ENCODE measurements at places on chromosomes 16 and 17.

- no peak for DNase-seq
These were observed 32.5 kb downstream of the RANBP10 start for GRCh38 chr16:67773569-67774456.

DNA sequence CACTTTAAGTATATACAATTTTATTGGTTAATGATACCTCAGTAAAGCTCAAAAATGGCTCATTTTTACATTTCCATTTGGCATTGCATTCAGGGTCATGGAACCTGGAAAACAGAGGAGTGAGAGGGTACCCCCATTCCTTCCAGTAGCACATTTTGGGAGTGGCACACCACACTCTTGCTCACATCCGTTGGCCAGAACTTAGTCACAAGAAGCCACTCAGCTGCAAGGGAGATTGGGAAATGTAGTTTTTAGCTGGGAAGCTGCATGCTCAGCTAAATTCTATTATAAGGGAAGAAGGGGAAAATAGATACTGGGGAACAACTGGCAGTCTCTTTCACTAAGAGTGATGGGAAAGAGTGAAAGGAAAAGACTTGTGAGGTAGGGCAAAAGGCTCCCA, 102.5 kb upstream of the TMEM97 start:
- no peak for DNase-seq

DNA sequence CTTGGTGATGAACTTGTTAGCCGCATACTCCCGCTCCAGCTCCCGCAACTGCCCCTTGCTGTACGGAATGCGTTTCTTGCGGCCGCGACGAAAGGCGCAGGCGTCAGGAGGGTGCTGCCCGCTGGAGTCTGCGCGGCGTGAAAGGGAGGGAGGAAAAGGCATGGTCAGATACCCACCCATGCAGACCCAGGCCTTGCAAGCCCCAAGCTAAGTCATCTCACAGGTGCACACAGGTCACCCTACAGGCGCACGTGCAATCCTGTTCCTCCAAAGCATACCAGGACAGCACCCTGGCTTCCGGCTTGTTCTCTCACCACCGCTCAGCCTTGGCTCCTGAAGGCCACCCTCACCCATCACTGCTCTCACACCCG, 1.6 kb downstream of the HOXB13 start:
- no peak for DNase-seq

- no peak for DNase-seq
These were observed 15.2 kb downstream of the UBE2O start for GRCh38 chr17:76437467-76438402.

Measured in eye (tissue), 1 donor.